ENCODE measurements at places on chromosomes 1 and 21.

DNA sequence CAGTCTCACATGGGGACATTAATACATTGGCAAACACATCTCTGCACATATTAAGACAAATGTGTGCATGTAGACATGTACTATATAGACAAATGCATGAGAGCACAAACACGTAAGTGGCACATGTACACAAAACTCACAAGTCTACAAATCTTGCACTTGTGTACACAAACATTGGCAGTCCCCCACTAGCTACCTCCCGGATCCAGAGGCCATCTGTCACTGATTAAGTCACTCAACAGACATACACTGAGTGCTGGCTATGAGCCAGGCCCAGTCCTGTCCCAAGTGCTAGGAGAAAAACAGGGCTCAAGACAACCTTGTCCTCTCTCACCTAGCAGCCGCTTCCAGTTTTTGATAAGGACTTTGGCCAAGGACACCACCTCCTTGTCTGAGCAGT is 7.0 kb downstream of the TCEA3 start:
- DNase-seq = peak; percentile 21

DNA sequence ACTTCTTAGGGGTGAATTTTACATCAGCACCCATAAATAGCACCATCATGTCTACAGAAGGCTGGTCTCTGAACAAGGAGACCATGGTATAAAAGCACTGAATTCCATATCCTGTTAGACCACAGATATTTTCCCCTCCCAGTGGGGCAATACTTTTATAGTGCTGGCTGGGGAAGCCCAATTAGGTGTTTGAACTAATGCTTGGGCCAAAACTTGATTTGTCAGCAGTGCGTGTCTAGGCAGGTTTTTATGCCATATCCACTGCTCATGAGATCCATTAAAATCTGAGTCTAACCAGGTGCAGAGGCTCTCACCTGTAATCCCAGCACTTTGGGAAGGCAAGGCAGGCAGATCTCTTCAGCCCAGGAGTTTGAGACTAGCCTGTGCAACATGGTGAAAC is 623.0 kb downstream of the NPHP4 start:
- no peak for DNase-seq

DNA sequence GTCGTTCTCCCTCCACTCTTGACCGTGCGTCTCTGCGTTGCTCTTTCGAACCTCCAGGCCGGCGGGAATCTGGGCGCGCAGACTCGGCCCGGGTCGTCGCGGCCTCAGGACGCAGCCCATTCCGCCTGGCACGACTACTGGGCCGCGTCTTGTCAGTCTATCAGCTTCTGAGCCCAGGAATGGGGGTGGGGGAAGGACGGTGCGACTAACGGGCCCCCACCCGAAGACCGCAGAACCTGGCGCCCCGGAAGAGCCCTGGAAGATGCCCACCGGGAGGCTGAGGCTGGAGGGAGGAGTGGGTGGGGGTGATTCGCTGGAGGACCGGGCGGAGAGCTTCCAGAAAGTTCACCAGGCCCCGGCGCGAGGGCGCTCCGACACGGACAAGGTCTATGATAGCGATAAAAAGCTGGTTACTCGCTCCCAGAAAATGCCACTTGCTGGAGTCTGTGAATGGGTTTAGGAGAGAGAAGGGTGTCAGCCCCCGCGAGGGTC is 1.7 kb upstream of the DMRTA2 start:
- DNase-seq = no peak

GRCh38 chr1:201982623-201983379 is at the start of gene RNPEP:
Gene RNPEP (plus strand): TSS chr1:201982648. CDS start chr1:201982667, 19 bp downstream.
- DNase-seq = peak; percentile 86

DNA sequence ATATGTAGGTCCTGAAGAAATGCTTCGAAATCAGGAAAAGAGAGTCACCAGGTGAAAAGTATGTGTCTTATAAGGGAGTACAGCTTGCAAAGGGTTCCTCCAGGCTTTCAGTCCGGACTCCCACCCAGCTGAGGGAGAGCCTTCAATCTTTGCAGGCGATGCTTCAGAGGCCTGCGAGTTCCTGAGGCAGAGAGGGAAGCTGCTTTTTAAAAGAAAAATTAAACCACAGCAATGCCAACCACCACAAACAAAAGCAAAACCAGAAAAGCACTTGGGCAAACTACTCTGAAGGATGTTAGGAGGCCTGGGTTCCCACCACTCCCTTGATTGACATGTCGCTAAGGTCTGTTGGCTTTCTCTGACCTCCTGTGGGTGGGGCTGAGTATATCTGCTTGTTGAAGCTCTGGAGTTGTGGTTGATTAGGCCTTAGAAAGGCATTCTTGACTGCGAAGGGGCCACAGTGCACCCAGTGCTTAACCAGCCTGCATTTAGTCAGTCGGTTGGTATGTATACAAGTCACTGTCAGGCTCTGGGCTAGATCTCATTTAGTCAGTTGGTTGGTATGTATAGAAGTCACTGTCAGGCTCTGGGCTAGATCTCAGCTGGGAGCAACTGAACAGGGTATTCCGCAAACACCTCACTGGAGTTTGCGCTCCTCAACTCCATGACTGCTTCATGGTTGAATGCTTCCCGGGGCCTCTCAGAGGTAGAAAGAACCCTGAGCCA is 1.2 kb downstream of the NIPAL3 start:
- peak; percentile 50 for DNase-seq

DNA sequence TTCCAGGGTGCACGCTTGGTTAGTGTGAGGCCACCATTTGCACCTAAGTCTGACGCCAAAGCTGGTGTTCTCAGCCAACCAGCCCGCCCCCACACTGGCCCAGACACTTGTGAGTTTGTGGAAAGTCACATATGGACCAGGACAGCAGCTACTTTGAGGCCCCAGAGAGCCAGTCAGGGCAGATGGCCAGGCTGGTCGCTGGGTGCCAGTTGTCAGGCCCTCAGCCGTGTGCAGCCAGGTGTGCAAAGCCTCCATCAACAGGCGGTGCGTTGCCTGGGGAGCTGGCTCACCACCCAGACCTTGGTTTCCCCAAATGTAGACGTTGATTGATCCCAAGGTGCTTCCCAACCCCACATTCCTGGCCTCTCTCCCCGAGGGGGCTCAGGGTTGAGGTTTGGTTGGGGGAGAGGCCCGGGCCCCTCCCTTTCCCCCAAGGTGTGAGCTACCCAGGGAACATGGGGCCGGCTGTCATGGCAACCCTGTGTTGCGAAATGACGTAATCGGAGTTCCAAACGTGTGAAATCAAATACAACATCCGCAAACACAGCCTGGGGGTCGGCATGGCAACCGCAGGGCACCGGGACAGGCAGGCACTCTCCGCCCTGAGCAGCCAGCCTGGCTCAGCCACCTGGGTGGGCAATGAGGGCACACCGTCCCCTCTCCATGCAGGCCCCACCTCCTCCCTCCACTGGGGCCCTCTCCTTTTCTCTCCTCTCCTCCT is 42.2 kb upstream of the WNT4 start:
- DNase-seq = peak; percentile 26

DNA sequence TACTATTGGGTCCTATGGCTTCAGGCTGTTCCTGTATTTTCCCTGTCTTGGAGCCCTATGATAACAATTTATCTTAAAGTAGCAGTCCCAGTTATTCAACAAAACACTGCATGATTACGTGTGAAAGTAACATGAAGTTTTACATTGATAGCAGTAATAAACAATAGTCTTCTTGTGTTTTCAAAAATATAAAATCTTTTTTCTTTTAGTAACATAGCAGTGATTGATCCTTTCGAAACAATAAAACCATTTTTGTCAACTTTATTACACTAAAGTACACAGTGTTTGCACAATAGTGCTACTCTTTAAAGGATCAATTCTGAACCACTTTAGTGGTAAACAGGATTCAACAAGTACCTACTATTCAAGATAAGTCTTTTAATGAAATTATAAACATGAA is 90.6 kb downstream of the GPATCH2 start:
- DNase-seq = no peak

All from HT-29 (cell line).